ENCODE measurements at places on chromosomes 7 and 10.

DNA sequence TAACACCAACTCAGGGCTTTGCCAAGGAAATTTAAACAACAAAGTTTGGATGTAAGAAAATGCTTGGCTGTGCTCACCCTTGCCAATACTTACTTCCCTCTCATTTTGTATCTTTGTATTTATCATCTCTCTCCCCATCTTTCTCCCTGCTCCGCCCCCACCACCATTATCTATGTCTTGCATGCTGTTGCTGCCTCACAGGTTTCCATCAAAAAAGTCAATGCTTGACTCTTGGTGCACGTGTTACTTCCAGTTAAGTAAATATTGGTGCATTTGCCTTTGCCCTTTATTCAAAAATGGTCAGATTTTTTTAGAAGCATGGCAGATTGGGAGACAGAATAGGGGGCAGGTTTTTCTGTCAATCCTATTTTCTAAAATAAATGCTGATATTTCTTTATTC is 626.0 kb downstream of the ACTR3B start:
- DNase-seq, result no peak

DNA sequence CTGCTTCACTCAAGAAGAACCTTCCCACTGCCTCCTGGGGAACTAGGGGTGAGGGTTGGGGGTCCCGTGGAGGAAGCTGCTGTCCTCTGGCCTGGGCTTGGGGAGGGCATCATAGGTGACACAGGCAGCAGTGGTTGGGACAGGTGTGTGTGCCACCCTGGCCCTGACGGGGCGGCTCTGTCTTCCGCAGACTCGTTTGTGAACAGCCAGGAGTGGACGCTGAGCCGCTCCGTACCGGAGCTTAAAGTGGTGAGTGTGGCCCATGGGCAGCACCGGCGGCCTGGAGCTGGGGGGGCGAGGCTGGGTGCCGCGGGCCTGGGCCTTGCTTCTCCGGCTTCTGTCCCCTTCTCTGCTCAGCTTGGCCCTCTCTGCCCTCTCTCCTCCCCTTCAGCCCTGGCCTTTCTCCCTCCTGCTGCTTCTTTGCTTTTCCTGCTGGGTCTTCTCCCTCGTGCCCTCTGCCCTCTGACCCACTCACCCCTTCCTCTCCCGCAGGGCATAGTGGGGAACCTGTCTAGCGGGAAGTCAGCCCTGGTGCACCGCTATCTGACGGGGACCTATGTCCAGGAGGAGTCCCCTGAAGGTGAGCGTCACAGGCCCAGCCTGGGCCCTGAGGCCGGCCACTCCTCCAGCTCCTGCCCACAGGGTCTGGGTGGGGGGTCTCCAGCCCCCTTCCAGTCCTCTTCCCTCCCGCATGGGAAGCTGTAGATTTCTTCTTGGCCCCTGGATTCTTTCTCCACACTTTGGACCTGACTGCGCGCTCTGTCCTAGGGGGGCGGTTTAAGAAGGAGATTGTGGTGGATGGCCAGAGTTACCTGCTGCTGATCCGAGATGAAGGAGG is 30.5 kb downstream of the AGAP3 start:
- no peak for DNase-seq

DNA sequence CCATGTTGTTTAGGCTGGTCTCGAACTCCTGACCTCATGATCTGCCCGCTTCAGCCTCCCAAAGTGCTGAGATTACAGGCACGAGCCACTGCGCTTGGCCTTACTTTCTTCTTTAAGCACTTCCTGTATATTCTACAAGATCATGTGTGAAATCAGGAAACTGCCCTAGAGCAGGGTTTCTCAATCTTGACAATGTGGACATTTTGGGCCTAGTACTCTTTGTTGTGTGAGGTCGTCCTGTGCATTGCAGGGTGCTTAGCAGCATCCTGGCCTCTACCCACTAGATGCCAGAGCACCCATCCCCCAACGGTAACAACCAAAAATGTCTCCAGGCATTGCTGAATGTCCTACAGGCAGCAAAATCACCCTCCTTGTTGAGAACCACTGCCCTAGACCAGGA is 24.7 kb downstream of the RRP12 start:
- DNase-seq, result no peak

GRCh38 chr7:131537571-131537978 is 18.9 kb downstream of the PODXL start:
- DNase-seq, result no peak

GRCh38 chr7:101258243-101258731 is 13.4 kb upstream of the FIS1 start:
- DNase-seq, result no peak

Measured in foreskin keratinocyte (primary cell).